ENCODE measurements at places on chromosomes 12 and 14.

- DNase-seq = no peak
Observed at GRCh38 chr12:18074001-18074400, 16.0 kb downstream of the RERGL start.

DNA sequence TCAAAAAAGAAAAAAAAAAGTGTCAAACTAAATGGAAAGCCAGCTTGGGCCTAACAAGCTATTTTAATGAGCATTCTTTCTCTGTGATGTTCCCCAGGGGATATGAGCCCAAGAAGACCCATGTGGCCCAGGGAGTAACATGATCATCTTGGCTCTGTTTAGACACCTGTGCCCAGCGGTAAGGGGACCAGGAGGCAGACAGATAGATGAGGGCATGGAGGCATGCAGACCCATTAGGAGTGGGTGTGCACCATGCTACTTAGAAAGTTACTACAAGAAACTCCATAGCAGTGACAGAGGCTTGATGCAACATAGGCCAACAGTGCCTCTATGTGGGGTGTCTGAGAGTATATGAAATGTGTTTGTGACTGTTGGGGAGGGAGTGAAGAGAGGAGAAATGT is 3.1 kb upstream of the CREBL2 start:
- DNase-seq = no peak

GRCh38 chr12:19234171-19234704 is 104.7 kb downstream of the PLEKHA5 start:
- no peak for DNase-seq

DNA sequence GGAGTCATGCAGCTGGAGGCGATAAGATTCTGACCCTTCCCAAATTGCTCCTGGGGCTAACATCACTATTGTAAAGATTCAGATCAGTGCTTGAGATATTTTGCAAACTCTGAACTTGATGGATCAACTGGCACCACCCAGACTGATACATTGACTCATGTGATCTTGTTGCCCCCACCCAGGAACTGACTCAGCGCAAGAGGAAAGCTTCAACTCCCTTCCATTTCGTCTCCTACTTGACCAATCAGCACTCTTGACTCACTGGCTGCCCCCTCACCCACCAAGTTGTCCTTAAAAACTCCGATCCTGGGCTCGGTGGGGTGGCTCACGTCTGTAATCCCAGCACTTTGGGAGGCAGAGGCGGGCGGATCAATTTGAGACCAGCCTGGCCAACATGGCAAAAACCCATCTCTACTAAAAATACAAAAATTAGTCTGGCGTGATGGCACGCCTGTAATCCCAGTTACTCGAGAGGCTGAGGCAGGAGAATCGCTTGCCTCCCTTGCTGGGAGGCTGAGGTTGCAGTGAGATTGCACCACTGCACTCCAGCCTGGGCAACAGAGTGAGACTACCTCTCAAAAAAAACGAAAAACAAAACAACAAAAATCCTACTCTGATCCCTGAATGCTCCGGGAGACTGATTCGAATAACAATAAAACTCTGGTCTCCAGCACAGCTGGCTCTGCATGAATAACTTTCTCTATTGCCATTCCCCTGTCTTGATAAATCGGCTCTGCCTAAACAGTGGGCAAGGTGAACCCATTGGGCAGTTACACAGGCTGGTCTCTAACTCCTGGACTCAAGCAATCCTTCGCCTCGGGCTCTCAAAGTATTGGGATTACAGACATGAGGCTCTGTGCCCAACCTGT is 9.8 kb upstream of the ARF6 start:
- no peak for DNase-seq

- no peak for DNase-seq
Observed at GRCh38 chr12:26428420-26428819, 233.0 kb downstream of the SSPN start.

DNA sequence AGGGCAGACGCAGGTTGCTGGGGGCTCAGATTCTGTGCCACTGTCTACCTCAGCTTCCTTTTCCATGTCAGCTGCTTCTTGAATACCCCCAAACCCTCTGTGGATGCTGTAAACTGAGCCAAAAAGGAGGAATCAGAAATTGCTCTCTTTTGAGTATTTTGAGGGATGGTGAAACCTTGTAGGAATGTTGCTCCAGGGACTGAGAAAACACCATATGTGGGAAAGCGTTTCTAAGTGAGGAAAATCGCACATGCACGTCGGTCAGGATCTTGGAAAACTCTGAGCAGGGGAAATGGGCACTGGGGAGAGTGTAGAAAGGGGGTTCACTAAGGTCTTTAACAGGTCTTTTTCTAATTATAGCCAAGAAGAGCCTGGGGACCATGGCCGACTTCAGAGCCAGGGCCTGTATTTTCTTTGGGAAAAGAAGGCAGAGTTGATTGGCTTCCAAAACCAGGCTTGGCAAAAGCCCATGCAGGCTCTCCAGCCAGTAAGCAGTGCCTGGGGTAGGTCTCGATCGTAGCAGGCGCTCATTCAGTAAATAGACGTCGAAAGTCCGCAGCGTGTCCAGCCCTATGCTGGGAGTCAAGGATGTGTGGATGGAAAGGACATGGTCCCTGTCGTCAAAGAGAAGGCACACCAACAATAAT is 58.0 kb downstream of the NTF3 start:
- no peak for DNase-seq

DNA sequence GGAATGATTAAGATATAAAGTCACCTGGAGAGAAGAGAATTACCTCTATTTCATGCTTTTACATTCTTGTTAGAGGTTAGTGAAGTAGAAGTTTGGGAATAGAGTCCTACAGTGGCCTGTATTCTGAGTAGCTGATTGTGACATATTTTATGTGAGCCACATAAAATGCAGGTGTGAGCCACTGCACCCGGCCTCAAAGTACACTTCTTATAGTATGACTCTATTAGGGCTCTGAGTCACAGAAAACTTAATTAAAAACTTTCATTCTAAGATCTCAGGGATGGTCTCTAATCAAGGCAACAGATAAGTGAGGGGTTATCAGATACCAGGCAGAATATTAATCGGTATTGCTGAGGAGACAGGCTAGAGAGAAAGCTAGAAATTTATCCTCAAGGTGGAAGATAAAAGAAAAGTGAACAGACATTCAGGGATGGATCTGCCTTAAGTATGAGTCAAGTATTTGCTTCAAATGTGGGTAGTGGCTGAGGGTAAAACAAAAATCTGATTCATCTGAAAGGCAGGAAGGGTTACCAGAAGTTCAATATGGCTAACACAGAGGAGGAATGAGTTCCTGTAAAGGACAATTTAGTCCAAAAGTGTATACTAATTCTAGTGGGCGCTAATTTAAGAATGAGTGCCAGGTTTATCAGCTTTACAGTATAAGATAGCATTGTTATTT is 5.5 kb upstream of the G2E3 start:
- no peak for DNase-seq

GRCh38 chr12:19129122-19129485 is 429 bp upstream of the PLEKHA5 start:
- DNase-seq = no peak

GRCh38 chr12:78390920-78391319 is 473.7 kb upstream of the SYT1 start:
- DNase-seq = no peak

DNA sequence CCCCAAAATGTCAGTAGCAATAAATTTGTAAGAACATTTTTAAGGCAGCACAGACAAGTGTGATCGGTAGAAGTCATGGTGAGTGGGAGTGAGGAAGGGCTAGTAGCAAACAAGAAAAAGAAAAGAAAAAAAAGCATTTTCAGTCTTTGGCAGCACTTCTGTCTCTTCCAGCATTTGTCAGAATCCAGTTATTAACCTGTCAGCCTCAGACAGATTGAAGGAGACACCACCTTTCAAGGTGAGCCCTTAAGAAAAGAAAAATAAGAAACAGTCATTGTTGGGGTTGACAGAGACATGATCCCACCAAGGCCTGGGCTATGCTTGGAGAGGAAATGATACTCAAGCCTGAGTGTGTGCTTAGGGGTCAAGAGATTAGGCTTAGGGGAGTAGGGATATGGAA is 947.4 kb downstream of the NRXN3 start:
- no peak for DNase-seq

GRCh38 chr14:67944605-67945004 is 125.0 kb downstream of the RAD51B start:
- DNase-seq = no peak

DNA sequence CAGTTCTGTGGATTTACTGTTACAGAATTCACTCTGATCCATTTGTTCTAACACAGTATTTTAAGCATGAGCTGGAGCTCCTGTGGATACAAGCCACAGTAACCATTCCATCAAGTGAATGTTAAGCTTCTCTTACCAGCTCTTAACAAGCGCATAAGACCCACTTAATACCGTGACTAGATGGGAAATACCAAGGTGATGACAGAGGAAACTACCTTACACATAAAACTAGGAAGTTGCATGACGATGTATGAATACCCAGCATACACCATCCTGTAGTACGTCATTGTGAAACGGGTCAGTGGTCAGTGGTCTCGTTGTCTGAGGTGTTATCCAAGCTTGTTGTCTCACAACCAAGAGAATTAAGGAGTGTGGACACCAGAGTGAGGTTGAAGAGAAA is 2.0 kb upstream of the GALC start:
- peak; percentile 31 for DNase-seq

DNA sequence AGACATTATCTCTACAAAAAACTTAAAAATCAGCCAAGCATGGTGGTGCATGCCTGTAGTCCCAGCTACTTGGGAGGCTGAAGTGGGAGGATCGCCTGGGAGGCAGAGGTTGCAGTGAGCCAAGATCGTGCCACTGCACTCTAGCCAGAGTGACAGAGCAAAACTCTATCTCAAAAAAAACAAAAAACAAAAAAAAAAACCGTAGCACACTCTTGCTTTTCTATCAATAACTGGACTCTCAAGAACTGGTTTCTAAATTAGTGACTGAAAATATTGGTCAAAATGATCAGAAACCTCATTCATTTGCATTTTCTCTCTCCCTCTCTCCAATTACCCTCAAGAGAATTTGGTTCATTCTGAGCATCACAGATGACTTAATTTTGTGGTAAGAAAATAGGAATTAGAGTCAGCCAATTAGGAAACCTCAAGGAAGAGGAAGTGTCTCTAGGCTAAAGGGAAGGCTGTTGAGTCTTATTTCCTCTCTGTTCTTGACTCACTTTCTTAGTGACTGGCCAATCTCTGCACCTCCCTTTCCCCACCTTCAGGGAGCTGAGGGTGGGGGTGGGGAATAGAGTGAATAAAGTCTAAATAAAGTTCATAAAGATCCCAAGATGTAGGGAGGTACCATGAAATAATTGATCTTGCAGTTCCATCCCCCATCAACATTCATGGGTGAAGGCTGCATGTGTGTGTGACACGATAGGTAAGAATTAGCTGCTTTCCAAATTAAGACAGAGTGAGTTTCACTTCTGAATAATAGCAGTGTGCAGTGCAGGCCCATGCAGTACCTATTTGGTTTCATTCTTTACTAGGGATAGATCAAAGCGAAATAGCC is 6.8 kb upstream of the PSMA6 start:
- DNase-seq = peak; percentile 27

GRCh38 chr14:81517798-81518398 is 15.8 kb downstream of the SEL1L start:
- DNase-seq = no peak

DNA sequence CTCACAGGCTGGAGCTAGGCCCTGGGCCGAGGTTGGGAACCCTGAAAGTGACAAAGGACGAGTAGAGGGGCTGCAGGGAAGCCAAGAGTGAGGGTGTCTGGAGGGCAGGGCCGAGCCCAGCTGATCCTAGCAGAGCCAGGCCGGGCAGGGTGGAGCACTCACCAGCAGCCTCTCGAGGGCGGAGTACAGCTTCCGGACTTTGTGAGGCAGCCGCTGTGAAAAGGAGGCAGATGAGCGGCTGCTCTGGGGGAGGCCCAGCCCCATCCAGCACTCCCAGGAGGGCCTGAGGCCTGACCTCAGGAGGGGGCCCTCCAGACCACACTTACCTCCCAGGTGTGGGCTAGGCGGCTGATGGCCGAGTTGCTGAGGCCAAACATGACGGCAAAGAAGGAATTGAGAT is 14.7 kb upstream of the ENDOU start:
- DNase-seq = no peak

DNA sequence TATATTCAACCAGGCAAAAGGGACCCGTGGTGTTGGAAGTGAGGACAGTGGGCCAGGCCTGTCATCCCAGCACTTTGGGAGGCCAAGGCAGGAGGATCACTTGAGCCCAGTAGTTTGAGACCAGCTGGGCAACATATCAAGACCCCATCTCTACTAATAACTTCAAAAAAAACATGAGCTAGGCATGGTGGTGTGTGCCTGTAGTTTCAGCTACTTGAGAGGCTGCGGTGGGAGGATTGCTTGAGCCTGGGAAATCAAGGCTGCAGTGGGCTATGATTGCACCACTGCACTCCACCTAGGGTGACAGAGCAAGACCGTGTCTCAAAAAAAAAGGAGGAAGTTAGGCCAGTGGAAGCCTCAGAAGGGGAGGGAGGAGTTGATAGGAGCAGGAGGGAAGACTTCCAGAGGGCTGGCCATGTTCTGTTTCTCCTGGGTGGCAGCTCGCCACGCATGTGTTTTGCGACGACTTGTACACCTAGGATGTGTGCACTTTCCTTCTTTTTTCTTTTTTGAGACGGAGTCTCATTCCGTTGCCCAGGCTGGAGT is 10.1 kb downstream of the SLC25A29 start:
- no peak for DNase-seq

GRCh38 chr14:99758121-99758821 is 34.9 kb upstream of the EML1 start:
- no peak for DNase-seq

DNA sequence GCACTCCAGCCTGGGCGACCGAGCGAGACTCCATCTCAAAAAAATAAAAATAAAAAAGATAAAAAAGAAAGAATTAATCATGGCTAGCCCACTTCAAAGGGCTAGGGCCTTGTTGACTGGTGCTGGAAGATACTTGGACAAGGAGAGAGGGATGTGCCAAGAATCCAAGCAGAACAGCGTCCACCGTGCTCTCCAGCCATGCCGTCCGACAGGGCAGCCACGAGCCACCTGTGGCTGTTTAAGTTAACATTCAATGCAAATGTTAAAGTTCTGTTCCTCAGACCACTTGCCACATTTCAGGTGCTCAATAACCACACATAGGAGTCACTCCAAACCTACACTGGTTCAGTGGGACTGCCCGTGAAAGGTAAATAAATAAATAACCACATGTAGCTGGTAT is 21.4 kb downstream of the SLC6A13 start:
- no peak for DNase-seq

- no peak for DNase-seq
Observed at GRCh38 chr12:82648259-82648909, 38.3 kb upstream of the TMTC2 start.

Measured in stimulated activated naive CD8-positive, alpha-beta T cell treated with anti-CD3 and anti-CD28 coated beads, Interleukin-15, amount 100 ng/mL, for 72 hours (primary cell).